ENCODE measurements at places on chromosomes 2 and 18.

GRCh38 chr2:28400921-28401320 is 8.3 kb downstream of the FOSL2 start:
- no peak for DNase-seq

GRCh38 chr2:85802354-85803103 is 48.7 kb downstream of the ATOH8 start:
- DNase-seq, result no peak

- no peak for DNase-seq
These were observed 29.6 kb downstream of the MREG start for GRCh38 chr2:215983581-215984351.

- no peak for DNase-seq
These were observed 3.5 kb downstream of the RALB start for GRCh38 chr2:120255986-120256650.

DNA sequence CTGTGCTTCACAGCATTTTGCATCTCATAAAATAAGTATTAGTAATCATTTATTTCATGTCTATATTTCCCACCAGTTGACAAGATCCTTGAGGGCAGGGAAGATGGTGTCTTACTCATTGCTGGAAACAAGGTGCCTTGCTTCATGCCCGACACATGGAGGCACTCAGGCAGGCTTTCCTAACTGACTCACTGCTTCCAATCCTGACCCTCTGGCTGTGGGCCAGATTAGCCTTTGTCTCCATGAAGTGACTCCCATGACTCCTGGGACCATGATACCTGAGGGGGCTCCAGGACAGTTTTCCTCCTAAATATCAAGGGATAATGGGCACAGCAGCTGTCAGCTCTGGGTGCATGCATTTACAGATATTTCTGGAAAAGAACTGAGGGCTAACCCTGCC is 275.1 kb downstream of the AGPS start:
- DNase-seq, result no peak
